ENCODE measurements at places on chromosomes 4 and X. TPM values are rescaled to one million over a fixed set of nuclear protein-coding genes. Genes with fewer than 3 reads are reported as not detected.

DNA sequence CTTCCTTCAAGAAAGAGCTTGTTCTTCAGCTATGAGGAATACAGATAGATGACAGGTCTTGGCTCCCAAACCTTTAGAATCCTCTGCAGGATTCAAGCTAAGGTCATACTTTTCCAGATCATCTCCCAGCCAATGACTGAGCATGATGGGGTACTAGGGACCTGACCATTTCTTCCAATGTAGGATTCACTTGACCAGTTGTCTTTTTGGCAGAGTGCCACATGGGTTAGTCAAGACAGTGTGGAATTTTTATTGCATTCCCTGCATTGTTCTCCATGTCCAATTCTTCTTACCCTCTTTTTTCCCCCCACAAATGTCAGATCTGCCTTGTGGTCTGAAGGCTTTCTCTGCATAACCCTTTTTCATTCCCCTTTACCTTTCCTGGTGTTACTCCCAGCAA is 99.5 kb downstream of the CCSER1 start:
- H3K27ac ChIP-seq: no peak overlapping the region
- H3K4me1 ChIP-seq: no peaks in the 10 kb centered on the region
- no peak overlapping the region for H3K4me3 ChIP-seq
- H3K27me3 ChIP-seq: no peaks in the 10 kb centered on the region
- DNase-seq: no peak
- H3K36me3 ChIP-seq: no peaks in the 10 kb centered on the region

GRCh38 chr4:117135634-117136354 is 50.4 kb upstream of the TRAM1L1 start:
- no peaks in the 10 kb centered on the region for H3K36me3 ChIP-seq
- no peak overlapping the region for H3K27ac ChIP-seq
- no peaks in the 10 kb centered on the region for H3K27me3 ChIP-seq
- no peaks in the 10 kb centered on the region for H3K4me1 ChIP-seq
- no peak overlapping the region for H3K4me3 ChIP-seq
- DNase-seq: no peak

GRCh38 chr4:85697854-85698253 is 222.9 kb downstream of the ARHGAP24 start:
- H3K27me3 ChIP-seq: 0 out of 2 replicates have a peak, but pooled peaks cover 2% of the 10 kb centered on the region
- H3K27ac ChIP-seq: no peak overlapping the region
- H3K4me3 ChIP-seq: no peak overlapping the region
- H3K36me3 ChIP-seq: no peaks in the 10 kb centered on the region

- DNase-seq: no peak
- no peak overlapping the region for H3K4me3 ChIP-seq
Observed at GRCh38 chr4:71456841-71457240, 118.0 kb downstream of the SLC4A4 start.

- H3K36me3 ChIP-seq: no peaks in the 10 kb centered on the region
- peak overlapping the region; percentile 47 for H3K4me3 ChIP-seq
- H3K27ac ChIP-seq: peak overlapping the region; percentile 87
- peaks cover 28% of the 10 kb centered on the region for H3K4me1 ChIP-seq
Observed at GRCh38 chrX:18887177-18887824, 96.6 kb downstream of the PHKA2 start.

DNA sequence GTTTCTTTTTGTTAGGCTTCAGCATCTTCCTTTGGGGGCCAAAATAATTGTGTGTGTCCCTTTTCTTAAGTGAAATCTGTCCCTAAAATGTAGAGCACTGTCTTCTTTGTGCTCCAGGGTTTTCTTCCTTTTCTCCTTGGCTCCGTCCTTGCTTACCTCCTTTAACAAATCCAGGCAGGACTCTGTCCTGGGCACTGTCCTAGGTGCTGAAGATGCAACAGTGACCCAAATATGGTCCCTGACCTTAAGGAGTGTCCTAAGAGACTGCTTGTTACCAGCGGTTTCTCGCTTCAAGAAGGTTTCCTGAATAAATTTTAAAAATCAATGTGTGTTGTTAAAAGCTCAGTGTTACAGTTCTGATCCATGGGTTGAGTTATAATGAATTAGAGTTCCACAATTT is 471.8 kb downstream of the KCNIP4 start:
- H3K4me3 ChIP-seq: no peak overlapping the region
- H3K27ac ChIP-seq: no peak overlapping the region
- no peaks in the 10 kb centered on the region for H3K36me3 ChIP-seq
- no peak for DNase-seq

- H3K4me3 ChIP-seq: no peak overlapping the region
- no peak for DNase-seq
- no peak overlapping the region for H3K27ac ChIP-seq
Observed at GRCh38 chrX:28520786-28521185, 66.5 kb upstream of the IL1RAPL1 start.

GRCh38 chrX:104854790-104855340 is 288.9 kb downstream of the IL1RAPL2 start:
- no peak overlapping the region for H3K27ac ChIP-seq
- H3K27me3 ChIP-seq: no peaks in the 10 kb centered on the region
- no peaks in the 10 kb centered on the region for H3K36me3 ChIP-seq

SPANXN3 gene
- total RNA-seq: not detected

MAGEA1 gene
- total RNA-seq: not detected

NXF2 gene
- not detected for total RNA-seq

USP17L22 gene
- total RNA-seq: not detected

All from GM12878 (cell line).